ENCODE measurements at places on chromosomes 16 and 17.

- DNase-seq: no peak
Observed at GRCh38 chr16:9279291-9280068, 188.0 kb downstream of the HAPSTR1 start.

DNA sequence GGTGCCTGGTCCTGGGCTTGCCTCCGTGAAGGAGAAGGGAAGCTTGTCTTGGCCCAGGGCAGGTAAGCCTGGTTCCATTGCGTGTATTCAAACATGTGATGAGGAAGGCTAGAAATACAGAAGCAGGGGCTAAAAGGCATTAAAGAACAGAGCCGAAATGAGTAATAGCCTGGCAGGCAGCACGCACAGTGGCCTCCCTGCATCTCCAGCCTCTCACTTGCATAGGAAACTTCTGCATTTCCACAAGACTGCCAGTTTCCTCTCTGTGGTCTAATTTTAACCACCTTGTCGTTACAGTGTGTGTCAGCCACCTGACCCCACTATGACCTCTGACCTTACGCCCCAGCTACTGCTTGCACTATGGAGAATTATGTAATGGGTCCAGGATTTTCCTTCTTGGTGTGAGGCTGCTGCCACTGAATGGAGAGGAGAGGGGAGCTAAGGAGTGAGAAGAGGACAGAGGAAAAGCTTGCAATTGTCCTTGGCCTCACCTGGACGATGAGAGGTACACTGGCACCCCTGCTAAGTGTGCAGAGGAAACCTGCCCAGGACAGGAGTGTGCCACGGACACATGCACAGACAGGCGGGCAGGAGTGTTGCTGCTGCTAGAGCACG lies 32.8 kb downstream of the HIC1 start:
- DNase-seq: peak; percentile 48

- no peak for DNase-seq
Observed at GRCh38 chr16:75301804-75302203, 50.4 kb upstream of the BCAR1 start.

- no peak for DNase-seq
Observed at GRCh38 chr17:32445497-32445896, 1.2 kb downstream of the PSMD11 start.

GRCh38 chr17:50198026-50198669 lies 3.3 kb downstream of the COL1A1 start:
- DNase-seq: peak; percentile 60

- DNase-seq: no peak
Observed at GRCh38 chr17:66228887-66229782, at the start of gene APOH. APOH (minus strand) TSS chr17:66229415; CDS start chr17:66229379, 36 bp downstream.

DNA sequence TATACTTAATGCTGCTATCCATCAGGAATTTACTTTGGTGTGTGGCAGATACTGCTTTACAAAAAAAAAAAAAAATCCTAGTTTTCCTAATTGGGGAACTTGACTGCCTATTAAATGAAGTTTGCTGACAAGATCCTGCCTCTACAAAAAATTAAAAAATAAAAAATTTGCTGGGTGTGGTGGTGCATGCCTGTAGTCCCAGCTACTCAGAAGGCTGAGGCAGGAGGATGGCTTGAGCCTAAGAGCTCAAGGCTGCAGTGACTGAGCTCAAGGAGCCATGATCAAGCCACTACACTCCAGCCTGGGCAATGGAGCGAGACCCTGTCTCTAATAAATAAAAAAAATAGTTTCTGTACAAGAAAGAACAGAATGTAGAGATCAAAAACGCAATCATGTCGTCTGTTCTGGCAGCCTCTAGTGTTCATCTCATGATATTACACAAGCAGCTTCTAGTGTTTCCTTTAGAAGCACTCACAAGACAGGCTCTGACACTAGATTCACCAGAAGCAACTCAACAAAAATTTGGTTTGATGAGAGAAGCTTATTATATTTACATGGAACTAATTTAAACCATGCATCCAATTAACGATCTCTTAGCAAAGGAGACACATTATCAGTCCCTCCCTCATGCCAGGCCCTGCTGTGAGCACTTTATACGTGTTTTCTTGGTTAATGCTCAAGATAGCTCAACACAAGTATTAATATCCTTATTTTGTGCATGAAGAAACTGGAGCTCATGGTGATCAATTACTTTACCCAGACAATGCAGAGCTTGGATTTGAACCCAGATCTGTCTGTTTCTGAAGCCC lies 6.8 kb upstream of the KRTAP17-1 start:
- DNase-seq: peak; percentile 61

- no peak for DNase-seq
Observed at GRCh38 chr17:50386510-50386909, 10.8 kb downstream of the LRRC59 start.

GRCh38 chr17:61223725-61224124 lies 175.9 kb upstream of the TBX2 start:
- DNase-seq: no peak

DNA sequence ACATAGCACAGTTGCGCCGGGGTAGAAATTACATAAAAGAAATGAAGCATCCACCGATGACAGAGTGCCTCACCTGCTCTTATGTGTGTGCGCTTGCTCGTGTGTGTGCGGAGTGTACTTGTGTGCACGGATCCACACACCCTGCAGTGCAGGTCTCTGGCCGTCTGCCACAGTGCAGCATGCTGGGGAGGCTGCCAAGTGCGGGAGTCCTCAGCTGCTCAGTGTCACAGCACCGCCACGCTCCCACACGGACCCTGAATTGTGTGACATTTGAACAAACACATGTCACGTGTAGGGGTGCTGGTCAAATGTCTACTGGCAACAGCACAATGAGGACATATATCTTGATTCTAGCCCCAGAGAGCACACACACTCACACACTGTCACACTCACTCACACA lies 243.0 kb upstream of the MYOCD start:
- DNase-seq: no peak

GRCh38 chr17:69625474-69625873 lies 211.0 kb downstream of the MAP2K6 start:
- no peak for DNase-seq

DNA sequence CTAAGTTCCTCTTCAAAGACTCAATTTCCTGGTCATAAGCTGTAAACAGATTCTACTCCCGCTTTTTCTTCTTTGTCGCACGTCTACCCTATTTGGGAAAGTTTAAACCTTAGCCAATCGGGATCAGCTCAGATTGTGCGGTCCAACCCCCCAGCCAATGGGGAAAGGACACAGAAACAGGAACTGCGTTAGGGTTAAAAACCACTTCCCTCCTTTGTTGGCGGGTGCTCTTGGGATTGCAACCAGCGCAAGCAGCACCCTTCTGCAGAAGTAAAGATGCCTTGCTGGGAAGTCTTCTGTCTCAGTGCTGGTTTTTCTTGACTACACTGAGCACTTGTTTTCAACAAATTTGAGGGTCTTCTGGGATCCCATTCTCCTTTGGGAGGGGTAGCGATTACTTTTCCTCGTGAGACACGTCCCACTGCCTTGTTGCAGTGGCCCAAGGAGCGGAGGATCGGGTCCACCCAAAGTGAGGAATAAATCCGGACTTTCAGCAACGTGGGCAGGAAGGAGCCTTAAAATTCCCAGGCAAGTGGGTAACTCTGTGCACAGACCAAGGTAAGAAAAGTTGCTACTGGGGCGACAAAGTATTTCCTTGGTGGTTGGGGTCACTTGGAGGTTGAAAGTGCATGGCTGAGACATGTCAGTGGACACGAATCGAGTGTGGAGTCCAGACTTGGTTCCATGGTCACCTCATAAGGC lies 1.0 kb upstream of the YPEL3 start:
- DNase-seq: peak; percentile 28

DNA sequence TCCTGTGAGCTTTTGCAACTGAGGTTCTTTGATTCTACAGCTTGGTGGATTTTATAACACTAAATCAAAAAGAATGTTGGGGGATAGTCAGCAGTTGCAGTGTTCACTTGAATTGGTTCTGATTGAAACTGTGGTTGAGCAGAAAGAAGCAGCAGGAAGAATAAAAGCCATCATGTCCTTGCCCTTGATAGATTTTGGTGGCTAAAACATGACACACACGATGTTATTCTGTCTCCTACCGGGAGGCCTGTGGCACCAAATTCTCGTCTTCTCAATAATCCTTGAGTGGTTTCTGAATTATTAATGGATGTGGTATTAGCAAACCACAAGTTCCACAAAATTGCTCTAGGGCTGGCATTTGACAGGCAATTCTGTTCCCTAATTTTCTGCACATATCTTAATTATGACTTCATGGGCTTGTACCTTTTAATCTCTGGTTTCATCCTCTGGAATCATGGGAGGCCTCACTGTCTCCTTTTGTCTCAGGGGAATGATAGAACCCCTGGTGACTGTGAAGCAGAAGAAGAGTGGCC lies 338.2 kb downstream of the SNX29 start:
- no peak for DNase-seq

- no peak for DNase-seq
Observed at GRCh38 chr17:38320482-38320881, 23.3 kb downstream of the GPR179 start.

DNA sequence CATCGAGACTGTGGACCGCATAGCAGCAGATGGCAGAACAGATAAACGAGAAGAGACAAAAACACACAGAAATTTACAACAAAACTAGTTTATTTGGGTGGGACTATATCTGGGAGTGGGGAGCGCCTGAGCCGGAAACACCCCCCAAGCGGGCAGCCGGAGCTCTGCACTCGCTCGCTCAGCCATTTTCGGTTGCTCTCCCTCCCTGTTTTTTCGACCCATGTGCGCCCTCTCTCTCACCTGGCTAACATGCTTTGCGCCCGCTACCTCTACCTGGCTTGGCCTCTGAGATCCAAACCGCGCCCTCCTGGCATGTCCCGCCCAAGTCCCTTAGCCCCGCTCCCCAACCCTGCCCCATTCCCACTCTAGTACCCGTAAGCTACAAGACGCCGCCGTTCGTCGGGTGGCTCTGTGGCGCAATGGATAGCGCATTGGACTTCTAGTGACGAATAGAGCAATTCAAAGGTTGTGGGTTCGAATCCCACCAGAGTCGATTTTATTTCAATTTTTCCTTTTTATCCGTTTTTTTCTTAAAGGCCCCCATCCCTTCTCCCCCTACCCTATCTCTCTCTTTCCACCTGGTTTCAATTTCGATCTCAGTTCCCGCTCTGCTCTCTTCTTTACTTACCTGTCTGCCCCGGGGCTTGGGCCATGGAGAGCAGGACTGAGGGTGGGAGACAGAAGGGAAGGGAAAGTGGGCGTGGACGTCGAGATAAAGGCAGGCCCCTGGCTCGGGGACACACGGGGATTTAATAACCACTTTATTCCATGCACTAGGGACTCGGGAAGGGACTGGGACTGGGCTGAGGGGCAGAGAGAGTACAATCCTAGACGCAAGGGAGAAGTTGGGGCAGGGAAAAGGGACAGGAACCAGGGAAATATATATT lies 2.4 kb upstream of the ALOXE3 start:
- peak; percentile 76 for DNase-seq

DNA sequence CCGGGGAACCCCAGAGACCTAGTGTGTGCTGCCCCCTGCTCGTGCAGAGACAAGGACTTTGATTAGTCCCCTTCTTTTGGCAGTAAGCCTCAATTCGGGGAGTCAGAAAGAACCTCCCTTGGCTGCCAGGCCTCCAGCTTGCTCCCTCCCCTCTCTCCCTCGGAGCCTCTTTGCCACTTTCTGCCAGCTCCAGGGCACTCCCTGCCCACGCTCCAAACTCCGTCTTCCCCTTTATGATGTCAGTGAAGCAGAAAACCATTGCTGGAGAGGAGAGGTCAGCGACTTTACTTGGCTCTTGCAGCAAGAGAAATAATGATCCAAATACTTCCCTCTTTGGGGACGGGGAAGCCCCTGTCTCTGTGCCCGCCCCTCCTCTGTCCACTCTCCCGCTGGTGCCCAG lies 28.1 kb downstream of the TTYH2 start:
- DNase-seq: no peak

- no peak for DNase-seq
Observed at GRCh38 chr17:42920922-42921321, 20.3 kb downstream of the G6PC1 start.

- DNase-seq: peak; percentile 52
Observed at GRCh38 chr17:74737299-74738050, 419 bp downstream of the RAB37 start.

- no peak for DNase-seq
Observed at GRCh38 chr17:77790143-77790829, 168.2 kb upstream of the TNRC6C start.

DNA sequence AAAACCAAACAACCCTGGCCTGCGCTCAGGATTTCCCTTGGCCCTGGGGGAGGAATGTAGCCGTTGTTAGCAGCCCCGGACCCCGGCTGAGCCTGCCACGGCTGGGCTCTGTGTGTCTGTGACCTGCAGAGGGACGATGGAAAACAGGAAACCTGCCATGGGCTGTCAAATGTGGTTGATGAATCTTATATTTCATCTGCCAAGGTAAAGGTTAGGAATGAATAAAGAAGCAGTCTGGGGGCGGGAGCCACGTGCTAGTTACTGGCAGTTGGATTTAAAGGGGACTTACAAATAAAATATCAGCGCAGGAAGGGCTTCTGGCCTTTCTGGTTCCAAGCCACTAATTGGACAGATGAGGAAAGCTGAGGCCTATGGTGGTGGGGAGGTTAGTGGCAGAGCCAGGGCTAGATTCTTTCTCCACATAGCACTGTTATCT lies at the start of gene KRT23:
Gene KRT23, minus strand, starts transcription at position 263 of the 436 bp plus-strand sequence. CDS start 1,043 bp downstream, outside the sequence.
- DNase-seq: no peak

DNA sequence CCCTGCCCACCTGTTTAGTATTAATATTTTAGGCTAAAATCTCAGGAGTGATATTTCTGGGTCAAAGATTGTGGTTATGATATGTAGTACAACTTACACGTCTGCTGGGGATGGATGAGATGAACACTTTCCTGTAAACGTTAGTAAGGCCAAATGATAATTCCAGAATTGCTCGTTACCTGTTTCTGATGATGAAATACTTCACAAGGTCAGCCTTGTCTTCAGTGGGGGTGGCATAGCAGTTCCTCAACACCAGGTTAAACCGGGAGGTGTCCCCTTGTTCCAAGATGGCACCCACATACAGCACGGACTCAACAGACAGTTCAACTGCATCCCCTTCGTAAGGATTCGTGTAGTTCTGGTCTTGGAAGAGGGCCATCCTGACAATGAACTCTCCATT lies 9.3 kb downstream of the GP2 start:
- no peak for DNase-seq

DNA sequence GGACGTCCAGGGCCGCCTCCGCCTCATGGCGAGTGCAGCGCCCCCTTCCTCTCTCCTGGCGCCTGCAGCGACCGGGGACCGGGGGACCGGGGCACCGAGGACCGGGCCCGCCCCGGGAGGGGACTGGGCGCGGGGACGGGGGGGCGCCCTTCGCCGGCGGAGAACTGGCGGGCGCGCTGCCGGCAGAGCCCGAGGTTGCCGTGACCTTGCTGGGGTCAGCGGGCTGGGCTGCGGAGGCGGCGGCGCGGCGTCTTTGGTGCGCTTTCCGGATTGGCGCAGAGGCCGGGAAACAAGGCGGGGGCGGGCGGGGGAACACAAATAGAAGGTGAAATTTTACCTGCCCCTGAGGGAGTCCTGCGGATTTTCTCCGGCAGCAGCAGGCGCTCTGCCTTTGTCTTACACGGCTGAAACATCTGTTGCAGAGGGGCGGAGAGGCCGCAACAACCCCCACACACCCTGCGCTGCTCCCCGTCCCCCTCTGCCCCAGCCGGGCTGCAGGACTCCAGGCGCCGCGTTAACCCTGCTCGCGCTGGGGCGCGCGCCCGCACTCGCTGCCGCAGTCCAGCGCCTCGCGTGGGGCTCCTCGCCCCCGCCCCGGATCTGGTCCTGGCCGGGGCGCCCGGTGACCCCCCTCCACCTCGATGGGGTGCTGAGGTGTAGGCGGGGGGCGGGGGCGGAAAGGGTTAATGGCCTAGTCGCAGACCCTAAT lies 53.5 kb downstream of the SREBF1 start:
- peak; percentile 71 for DNase-seq

Data from CD4-positive, alpha-beta T cell treated with Interleukin-12 subunit alpha and Interleukin-12 subunit beta, for 1 hour (primary cell).